ENCODE measurements at places on chromosomes 2 and 18. TPM values are rescaled to one million over a fixed set of nuclear protein-coding genes. Genes with fewer than 3 reads are reported as not detected.

Gene TLX2
- polyA plus RNA-seq: not detected

Gene GMPPA
- polyA plus RNA-seq: 22.8 TPM

Gene EGR4
- not detected for polyA plus RNA-seq

Gene CRYGD
- not detected for polyA plus RNA-seq

Gene WDCP
- 9.8 TPM for polyA plus RNA-seq

Gene HMSD
- not detected for polyA plus RNA-seq

DNA sequence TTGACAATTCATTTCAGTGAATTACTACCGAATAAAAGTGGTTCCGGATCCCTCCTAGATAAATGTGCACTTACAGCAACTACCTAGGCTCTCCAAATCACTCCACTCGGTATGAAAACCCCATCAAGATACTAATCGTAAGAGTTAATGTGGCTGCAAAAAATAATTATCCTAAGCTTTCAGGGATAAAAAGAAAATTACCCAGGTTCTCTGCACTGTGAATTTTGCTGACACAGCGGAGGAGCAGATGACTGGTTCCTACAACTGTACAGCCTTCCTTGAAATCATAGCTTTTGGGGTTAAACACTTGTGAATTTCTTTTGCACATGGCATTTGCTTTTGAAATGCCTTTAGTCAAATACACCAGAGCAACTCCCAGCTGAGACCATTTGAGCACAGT, 104.7 kb downstream of the CD226 start:
- DNase-seq: no peak

- no peak for DNase-seq
Measured at GRCh38 chr2:217878915-217879590, 123.7 kb downstream of the TNS1 start.

DNA sequence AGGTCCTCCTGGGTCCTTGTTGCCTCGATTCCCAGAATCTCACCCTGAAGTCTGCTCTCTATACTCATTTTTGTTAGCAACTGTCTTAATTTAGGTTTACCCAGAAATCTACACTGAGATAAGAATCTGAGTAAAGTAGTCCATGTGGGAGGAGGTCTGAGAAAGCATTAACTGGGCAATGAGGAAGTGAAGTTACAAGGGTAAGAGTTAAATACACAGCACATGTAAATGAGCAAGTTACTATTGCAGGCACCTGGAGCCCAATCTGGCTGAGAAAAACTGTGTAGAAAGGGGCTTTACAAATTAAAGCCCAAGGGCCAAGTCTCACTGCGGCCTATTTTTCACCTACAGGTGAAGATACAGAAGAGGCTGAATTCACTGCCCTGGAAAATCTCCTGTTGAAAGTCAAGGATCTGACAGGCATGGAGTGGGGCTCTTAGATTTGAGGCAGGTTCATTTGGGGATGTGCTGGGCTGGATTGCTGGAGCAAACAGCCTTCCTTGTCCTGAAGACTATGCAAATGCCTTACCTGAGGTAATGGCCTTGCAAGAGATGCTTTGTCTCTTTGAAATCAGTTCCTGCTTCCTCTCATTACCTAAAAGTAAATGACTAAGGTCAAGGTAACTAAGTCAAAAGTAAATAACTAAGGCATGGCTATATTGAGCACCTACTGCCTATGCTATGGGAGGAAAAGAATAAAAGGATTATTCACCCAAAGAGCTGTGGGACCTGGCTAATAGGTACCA, 84.4 kb upstream of the DYNAP start:
- DNase-seq: no peak

- no peak for DNase-seq
Measured at GRCh38 chr2:10579876-10580514, 109.8 kb downstream of the NOL10 start.

DNA sequence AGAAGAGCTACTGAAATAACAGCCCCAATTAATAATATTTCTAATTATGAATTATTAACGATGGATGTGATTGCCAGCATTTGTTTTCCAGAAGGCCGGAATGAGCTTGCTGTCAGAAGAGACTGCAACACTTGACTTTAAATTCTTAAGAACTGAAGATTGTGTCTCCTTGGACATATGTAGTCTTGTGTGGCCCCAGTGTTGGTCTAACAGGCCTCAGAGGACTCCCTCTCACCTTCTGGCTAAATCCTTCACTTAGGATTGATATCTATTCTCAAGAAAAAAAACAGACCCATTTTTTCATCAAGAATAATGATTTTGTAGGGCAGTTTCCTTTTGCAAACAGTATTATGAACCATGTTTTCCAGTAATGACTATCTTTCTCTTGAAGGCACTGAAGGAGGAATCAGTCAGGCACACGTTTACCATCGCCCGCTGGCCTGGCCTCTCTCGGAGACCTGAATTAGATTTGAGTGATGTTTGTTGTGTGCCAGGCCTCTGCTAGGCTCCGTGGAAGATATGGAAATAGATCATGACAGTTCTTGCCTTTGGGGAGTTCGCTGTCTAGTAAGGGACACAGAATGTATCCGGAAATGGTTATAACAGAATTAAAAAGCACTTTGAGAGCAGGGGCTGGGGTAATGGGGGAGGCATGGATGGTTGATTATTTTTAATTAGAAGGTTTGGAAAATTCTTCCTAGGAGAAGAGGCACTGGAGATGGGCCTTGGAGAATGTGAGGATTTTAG, 258.0 kb downstream of the MYCN start:
- no peak for DNase-seq

- no peak for DNase-seq
Measured at GRCh38 chr18:57931038-57931437, 113.0 kb upstream of the NEDD4L start.

DNA sequence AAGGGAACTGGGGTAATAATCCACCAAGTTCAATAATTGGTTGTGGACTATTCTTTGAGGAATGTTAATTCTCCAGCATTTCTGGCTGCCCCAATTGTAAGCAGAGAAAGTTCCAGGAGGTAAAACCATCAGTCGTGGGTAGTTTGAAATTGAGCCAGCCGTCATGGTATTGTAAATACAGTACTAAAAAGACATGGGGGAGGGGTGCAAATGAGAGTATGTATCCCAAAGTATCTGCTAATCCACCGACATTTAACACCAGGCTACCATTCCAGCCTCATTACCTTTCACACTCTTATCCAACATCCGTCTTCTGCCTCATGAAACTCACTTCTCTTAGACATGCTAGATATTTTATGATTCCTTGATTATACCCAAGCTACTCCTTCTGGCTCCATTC, 507.9 kb downstream of the ERBB4 start:
- DNase-seq: no peak

GRCh38 chr2:104656571-104657163, 197.2 kb upstream of the POU3F3 start:
- no peak for DNase-seq

DNA sequence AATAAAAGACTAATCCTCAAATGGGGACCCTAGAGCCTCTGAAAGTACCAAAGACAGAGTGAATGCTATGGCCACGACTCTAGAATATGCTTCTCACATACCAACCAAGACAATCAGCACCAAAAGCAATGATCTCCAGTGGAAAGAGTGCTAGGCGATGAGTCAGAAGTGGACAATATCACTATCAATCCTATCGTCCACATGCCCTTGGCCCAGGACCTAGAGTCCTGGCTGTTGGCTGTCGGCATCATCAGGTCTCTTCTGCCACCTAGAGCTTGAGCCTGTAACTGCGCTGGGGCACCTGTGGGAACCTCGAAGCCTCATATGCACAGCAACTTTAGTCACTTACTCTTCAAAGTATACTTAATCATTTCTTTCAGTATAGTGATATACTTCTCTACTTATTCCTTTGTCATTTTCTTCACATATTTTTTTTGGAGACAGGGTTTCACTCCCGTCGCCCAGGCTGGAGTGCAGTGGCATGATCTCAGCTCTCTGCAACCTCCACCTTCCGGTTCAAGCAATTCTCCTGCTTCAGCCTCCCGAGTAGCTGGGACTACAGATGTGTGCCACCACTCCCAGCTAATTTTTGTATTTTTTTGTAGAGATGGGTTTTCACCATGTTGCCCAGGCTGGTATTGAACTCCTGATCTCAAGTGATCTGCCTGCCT, 29.7 kb downstream of the NOL10 start:
- DNase-seq: no peak

- no peak for DNase-seq
Measured at GRCh38 chr18:46573156-46573555, 83.9 kb downstream of the LOXHD1 start.

DNA sequence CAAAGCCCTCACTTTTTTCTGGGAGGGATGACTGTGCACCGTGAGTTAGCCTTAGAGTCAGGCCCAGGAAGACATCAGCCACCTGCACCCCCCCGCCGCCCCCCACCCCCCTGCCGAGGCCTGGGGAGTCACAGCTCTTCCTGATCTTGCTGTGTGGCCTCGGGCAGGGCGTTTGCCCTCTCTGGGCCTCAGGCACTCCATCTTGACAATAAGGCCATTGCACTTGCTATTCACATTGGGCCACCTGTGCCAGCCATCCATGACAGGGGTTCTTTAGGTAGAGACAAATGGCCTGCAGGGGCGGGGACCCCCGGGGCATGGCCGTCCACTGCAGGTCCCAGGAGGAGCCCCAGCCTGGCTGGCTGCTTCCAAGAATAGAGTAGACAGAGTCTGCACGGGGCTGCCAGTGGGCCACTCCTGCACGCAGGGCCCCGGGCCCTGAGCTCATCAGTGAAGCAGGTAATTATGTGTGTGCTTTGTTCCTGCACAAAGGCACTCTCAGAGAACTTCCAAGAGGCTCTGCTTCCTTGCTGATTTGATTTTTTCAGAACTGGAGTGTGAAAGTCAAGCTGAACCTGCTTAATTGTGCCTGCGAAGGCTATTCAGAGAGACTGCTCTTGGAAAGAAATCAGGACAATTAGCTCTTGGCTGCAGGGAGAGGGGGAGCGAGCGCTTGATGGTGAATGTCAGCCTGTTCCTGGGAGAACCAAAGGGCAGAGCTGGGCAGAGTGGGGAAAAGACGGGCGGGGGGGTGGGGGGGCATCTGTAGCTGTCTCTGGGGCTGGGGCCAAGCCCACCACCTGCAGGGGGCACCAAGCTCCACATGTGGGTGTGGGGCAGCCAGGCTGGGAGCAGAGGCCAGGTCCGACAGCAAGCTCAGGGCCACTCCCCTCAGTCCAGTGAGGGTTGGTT, 40.3 kb downstream of the RRM2 start:
- DNase-seq: no peak

DNA sequence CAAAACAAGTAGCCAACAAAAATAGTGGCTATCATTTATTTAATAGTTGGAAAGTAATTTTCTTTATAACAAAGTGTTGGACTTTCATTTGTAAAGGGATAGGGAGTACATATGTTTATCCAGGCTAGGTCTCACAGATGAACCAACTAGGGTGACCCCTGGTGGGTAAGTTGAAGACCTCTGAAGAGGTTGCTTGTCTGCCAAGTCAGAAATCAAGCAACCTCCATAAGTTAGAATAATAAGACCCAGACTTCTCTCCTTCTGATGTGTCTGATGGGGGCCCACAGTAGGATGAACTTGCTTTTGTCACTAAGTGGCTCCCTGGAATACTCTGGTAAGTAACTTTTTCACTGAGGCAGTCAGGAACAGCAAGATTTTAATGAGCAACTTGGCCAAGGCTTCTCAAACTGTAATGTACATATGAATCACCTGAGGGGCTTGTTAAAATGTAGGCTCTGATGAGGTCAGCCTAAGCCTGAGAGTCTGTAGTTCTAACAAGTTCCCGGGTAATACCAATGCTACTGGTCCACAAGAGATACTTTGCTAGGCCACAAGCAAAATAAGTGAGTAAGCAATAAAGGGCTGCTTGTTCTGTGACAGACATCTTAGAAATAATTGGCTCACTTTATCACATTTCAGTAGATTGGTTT, 319.6 kb downstream of the PIK3C3 start:
- no peak for DNase-seq

- no peak for DNase-seq
Measured at GRCh38 chr2:23083966-23084365, 301.0 kb upstream of the KLHL29 start.

GRCh38 chr2:233882353-233882752, 14.2 kb upstream of the MSL3B start:
- no peak for DNase-seq

- DNase-seq: no peak
Measured at GRCh38 chr2:227411990-227412350, 24.2 kb upstream of the SCYGR1 start.

- DNase-seq: no peak
Measured at GRCh38 chr18:32776561-32776960, 3.7 kb upstream of the KLHL14 start.

DNA sequence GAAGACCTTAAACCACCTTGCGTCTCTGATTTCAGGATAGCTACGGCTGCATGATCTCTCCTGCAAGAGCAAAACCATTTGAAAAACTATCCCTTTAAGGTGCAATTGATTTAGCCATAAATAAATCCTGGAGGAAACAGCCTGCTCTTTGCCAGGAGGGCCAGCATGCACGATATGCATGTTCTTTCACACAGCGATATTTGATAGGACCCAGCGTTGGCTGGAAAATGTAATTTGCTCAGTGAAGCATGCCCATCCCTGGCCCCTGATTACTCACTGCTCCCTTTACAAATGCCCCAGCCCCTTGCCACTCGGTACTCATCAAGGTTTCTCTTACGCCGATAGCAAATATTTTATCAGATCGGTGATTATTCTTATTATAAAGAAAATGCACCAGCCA, 315.4 kb downstream of the CDH2 start:
- DNase-seq: no peak

GRCh38 chr2:24613154-24613814, 122.2 kb downstream of the NCOA1 start:
- no peak for DNase-seq

GRCh38 chr2:45759310-45759851, 107.9 kb downstream of the PRKCE start:
- no peak for DNase-seq

DNA sequence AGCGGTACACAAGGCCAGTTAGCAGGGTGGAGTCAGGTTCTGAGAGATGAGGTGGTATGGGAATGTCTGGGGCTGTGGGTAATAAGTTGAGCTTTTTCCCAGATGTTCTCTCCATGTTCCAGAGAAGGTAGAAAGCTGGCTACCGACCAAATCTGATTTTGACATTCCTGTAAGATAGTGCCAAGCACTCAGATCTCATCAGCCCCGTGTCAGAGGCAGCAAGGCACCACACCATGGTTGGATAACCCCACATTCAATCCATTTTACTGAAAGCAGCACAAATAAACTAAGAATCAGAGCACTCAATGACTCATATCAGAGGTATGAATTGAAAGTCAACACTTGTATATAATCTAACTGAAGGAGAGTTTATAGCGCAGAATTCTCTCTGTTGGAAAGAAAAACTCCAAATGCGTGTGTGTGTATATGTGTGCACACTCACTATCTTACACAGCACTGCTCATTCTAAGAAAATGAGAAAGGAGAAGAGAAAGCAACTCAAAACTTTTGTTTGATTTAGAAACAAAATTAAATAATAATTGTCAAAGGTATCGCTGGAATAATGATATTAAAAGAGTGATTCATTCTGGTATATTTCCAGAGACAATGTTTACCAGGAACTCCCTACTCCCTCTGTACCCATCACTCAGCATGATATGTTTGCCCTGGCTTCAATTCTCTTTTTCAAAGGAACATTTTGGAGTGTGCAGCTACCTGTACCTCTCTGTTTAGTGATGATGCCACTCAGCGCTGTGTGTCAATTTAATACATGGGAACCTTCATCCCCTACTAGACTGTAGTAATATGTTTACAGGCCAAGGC, 375.1 kb upstream of the ID2 start:
- DNase-seq: no peak
